Omental fat pad (tissue), 4 donors: ENCODE measurements at places on chromosomes 13 and 19. TPM values are rescaled to one million over a fixed set of nuclear protein-coding genes. Genes with fewer than 3 reads are reported as not detected.

DNA sequence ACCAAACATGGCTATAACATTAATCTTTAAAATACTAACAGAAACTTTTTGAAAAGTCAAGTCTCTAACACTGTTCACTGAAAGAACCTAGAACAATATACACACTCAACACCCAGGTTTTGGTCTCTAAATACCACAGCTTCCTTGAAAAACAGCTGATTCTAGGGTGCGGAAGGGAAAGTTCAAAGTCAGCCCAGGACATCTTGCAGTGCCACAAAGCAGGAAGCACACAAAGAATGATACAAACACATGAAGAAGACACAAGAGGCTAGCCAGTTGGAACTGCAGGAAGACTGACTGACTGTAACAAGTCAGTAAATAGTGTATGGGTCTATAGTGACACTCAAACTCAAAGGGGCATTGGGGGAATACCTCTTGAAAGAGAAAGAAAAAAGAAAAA is 4.6 kb downstream of the DEDD2 start:
- no peak for DNase-seq

- no peak for DNase-seq
Measured at GRCh38 chr19:49889038-49889686, 7.5 kb downstream of the IL4I1 start.

DNA sequence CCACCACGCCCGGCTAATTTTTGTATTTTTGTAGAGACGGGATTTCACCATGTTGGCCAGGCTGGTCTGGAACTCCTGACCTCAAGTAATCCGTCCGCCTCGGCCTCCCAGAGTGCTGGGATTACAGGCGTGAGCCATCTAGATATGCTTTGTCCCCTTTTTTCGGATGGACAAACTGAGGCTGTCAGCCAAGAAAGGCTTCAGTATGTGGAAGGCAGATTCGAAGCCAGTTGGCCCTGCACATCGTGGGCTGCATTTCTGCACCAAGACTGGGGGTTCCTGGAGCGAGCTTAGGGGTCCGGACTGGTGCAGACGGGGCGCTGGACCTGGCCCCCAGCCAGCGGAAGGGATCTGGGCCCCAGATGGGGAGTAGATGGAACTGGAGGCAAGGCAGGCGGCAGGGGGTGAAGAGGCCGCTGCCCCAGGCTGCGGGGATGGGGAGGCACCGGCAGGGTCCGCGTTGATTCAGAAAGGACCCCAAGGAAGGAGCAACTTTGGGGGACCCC is 9.7 kb upstream of the JUND start:
- DNase-seq: no peak

- DNase-seq: no peak
Measured at GRCh38 chr19:55802281-55802680, 29.5 kb downstream of the NLRP11 start.

DNA sequence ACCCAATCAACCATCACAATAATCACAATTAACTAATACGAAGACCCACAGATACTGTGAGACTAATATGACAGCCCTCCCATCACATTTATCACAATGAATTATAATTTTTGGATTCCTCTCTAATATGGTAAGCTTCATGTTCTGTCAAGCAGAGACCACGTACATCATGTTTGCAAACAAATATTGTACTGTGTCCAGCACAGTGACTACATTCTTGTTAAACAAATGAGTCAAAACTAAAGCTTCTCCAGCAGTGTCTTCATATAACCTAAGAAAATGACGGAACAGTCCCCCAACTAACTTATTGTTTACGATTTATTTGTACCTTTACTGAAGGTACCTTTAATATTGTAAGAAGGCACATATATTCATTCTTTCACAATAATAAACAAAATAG is 292.6 kb downstream of the ENOX1 start:
- DNase-seq: no peak

GRCh38 chr19:1568320-1569019 is at the start of gene MEX3D:
MEX3D (minus strand) TSS chr19:1568325; CDS start chr19:1568058, 267 bp downstream.
- peak; percentile 43 for DNase-seq

DNA sequence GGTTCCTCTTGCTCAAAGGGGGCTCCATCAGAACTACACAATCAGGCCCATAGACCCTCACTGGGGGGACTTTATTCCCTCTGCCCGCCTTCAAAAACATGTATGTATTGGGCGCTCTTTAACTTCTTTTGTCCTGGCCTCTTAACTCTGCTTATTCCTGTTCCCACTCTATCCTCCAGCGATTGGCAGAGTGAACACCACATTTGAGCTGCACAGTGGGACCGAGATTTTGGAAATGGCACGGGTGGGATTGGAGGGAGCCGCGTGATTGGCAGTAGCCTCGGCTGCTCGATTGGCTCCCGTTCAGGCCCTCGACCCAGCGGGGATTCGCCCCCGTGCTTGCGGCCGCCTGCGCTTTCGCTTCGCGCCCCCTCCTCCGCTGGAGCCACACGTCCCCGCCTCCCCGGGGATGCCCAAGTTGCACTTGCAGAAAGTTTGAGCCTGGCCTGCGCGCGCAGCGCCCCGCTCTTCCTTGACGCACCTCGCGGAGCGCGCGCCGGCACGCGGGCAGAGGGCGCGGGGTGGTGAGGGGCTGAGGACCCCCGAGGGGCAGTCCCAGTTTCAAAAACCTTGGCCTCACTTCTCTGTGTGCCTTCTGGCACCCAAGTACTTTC is at the start of gene ZIC5:
Gene ZIC5, minus strand, starts transcription at position 192 of the 614 bp plus-strand sequence. Its CDS starts 164 bp downstream, at position 28.
- DNase-seq: no peak

DNA sequence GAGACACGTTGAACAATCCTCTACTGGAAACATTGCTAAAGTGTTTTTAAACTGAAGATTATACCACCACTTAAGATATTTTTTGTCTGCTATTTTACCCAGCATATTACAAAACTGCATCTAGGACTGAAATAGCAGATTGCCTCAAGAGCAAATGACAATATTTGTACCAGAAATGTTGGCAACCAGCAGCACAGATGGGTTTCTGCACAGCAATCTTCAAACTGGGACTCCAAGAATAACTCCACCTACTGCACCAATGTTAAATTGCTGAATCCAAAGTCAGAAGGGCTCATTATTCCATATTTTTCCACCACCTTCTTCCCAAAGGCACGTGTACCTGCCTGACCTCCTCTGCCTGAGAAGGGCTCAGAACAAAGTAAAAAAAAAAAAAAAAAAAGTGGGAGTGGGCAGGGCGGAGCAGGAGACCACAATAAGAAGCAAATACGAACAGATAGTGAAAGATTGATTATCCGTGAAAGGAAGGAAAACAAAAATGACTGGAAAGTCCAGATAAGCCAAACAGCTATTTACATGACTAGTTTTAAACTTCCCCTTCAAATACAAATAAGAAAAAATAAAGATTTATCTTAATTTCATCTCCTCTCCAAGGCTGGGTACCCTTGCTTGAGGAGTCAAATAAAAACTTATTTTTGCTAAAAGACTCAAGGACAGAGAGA is 79.4 kb downstream of the FOXO1 start:
- no peak for DNase-seq

- DNase-seq: no peak
Measured at GRCh38 chr19:39310558-39311311, 9.9 kb downstream of the LRFN1 start.

DNA sequence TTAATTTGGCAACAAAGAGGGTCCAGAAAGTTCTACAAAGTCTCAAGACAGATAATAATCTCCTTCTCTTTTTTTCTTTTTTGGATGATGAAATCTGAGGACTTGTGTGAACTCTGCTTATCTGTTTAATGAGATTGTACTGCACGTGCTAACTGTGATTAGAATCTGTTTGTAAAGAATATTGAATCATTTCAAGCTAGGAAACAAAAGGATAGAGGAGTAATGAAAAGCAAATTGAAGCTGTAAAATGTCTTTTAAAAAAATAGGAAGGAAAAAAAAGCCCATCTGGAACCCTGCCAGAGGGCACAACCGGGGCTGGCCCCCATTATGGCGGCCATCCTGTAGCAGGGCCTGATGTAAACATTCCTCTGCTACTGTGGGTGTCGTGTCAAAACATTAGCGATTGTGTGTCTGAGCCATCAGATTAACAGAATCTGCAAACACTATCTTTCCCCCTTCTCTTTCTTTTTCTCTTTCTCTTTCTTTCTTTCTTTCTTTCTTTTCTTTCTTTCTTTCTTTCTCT is 83.0 kb downstream of the FLT1 start:
- no peak for DNase-seq

DNA sequence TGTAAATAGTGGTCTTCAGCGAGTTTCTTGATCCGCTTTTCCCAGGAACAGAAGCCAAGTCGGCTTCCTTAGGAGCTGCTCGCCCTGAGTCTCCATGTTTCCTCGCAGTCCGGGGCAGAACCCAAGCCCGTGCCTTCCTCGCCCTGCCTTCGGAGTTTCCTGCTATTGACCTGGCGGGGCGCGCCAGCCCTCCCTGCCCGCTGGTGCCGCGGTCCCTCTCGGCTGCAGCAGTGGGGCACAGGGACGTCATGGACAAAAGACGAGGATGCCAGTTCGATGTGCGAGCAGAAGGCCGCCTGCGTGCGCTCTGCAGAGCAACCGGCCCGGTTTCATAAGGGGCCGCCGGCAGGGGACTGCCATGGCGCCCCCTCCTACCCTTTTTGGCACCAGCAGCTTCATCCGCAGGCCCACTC is 156.6 kb downstream of the TM9SF2 start:
- DNase-seq: no peak

GRCh38 chr19:49533551-49534488 is 6.0 kb downstream of the RCN3 start:
- peak; percentile 68 for DNase-seq

- no peak for DNase-seq
Measured at GRCh38 chr19:2619076-2619475, 83.4 kb downstream of the GNG7 start.

DNA sequence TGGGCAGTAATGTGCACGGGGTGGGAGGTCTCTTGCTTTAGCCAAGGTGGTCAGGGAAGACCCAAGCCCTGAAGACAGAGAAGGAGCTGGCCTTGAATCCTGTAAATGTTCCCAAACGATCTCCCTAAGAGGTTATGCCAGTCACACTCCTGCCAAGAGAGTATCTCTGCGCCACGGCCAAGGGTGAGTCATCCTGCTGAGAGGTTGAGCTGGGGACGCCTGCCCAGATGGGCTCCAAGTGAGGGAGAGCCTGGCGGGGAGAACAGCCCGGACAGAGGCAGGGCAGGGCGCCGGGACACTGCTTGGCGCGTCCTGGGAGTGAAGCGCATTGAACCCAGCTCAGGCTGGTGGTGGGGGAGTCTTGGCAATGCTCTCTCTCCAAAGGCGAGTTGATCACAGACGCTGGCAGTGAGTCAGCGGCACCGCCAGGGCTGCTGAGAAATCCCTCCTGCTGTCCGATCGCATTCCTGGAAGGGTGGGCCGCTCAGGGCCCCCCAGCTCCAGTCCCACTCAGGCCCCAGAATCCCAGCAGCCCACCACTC is 16.4 kb downstream of the SULT2B1 start:
- peak; percentile 44 for DNase-seq

CLEC4G gene
- 8.3 TPM for total RNA-seq

PTGER1 gene
- not detected for total RNA-seq

ZNF382 gene
- total RNA-seq: 0.79 TPM

PSG3 gene
- not detected for total RNA-seq

ZNF546 gene
- 7.9 TPM for total RNA-seq

FCGBP gene
- total RNA-seq: 39.7 TPM

KCNC3 gene
- 0.31 TPM for total RNA-seq

SYT5 gene
- total RNA-seq: 0.28 TPM
